ENCODE measurements at places on chromosomes 7 and 10.

- DNase-seq = no peak
Measured at GRCh38 chr10:70335246-70335613, 47.2 kb downstream of the LRRC20 start.

DNA sequence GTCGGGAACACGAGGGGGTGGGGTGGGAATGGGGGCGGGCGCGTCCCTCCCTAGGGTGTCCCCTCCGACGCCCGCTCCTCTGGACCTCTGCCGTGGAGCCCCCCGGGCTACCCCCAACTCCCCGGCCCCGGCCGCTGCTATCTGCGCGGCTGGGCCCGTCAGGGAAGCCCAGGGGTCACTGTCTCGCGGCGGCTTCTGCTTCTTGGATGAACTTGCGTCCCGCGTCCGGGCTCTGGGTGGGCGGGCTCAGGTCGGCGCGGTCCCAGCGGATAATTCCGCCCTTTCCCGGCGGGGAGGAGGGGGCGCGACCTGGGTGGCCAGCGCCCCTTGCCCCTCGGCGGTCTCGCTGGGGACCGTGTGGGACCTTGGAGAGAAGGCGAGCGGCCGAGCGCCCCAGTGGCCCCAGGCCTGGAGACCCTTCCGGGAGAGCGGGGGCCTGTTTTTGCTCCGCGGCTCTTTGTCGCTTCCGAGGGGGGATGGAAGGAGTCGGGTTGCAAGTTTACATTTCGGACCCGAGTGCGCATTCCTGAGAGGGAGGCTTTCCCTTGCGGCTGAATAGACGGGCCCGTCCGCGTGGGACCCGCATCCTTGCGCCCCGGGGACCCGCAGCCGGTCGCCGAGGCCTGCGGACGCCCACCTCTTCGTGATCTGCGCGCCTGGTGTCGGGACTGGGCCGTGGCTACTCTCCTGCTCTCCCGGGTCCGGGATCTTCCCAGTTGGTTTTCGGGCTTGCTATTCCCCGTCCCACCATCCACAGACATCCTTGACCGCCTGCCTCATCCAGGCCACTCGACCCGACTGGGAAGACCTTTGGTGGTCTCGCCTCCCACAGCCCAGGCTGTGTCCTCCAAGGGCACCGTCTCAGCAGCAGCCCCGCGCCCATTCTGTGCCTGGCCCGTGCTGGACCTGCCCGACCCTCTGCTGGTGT lies 812 bp downstream of the DOCK1 start:
- peak; percentile 60 for DNase-seq

- DNase-seq = no peak
Measured at GRCh38 chr7:154577141-154577873, 425.6 kb downstream of the PAXIP1 start.

- DNase-seq = no peak
Measured at GRCh38 chr10:23608926-23609325, 170.1 kb downstream of the OTUD1 start.
